ENCODE measurements at places on chromosomes 6 and 20.

DNA sequence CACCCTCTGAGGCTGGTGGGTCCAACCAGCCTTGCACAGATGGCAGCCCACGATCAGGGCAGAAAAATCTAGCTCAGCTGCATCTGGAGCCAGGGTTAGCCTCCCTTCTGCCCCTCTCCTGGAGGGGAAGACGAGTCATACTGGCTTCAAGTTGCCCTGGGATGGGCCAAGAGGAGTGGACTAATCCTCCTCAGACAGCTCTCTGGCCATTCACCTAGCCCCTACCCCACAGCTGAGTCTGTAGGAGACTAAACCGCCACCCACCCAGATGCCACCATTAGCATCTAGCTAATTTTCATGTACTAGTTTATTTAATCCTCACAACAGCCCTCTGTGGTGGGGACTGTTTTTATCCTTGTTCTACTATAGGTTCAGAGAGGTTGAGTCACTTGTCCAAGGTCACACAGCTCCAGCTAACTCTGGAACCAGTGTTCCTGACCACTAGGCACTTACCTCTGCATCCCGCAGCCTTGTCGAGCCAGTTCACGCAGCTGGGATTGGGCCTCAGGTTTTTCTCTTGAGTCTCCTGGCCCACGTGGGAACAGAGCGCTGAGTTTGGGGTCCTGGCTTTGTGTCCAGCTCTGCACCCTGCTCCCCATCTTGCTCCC, 48.5 kb upstream of the CCDC167 start:
- DNase-seq, result no peak

DNA sequence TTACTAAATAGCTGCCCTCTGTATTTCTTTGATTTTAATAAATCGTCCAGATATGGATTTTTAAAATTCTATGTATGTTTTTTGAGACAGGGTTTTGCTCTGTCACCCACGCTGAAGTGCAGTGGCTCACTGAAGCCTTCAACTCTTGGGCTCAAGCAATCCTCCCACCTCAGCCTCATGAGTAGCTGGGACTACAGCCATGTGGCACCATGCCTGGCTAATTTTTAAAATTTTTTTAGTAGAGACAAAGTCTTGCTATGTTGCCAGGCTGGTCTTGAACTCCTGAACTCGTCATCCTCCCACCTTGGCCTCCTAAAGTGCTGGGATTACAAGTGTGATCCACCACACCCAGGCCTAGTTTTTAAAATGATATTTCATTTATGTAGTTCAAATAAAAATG, 47.4 kb upstream of the DDR1 start:
- no peak for DNase-seq

- no peak for DNase-seq
Observed at GRCh38 chr6:119052292-119052889, 26.1 kb downstream of the FAM184A start.

GRCh38 chr6:151141685-151142084, 98.1 kb upstream of the AKAP12 start:
- DNase-seq, result no peak

- no peak for DNase-seq
Observed at GRCh38 chr20:11195899-11196558, 522.2 kb upstream of the JAG1 start.

- DNase-seq, result no peak
Observed at GRCh38 chr6:106512968-106513574, 116.2 kb downstream of the RTN4IP1 start.

DNA sequence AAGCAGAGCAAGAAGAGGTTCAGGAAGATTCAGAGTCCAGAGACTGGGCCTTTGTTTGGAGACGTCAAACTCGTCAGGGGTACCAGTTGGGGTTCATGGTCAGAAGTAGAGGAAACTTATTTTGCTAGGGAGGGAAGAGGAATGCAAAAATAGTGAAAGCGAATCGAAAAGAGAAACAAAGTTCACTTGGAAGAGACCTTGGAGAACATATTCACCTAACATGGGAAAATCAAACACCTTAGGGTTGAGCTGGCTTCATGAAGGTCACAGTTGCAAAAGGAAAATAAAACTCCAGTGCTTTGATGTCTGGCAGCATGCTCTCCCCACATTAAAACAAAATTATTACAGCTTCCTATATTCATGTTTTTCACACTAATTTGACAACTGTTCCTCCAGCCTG, 440.4 kb downstream of the EPM2A start:
- DNase-seq, result no peak

Measured in NCI-H2081 treated with DMSO at 0.1 percent for 48 hours (cell line).